Inflammatory macrophage treated with lipopolysaccharide for 1 hour (primary cell): ENCODE measurements at places on chromosomes 12 and 14.

DNA sequence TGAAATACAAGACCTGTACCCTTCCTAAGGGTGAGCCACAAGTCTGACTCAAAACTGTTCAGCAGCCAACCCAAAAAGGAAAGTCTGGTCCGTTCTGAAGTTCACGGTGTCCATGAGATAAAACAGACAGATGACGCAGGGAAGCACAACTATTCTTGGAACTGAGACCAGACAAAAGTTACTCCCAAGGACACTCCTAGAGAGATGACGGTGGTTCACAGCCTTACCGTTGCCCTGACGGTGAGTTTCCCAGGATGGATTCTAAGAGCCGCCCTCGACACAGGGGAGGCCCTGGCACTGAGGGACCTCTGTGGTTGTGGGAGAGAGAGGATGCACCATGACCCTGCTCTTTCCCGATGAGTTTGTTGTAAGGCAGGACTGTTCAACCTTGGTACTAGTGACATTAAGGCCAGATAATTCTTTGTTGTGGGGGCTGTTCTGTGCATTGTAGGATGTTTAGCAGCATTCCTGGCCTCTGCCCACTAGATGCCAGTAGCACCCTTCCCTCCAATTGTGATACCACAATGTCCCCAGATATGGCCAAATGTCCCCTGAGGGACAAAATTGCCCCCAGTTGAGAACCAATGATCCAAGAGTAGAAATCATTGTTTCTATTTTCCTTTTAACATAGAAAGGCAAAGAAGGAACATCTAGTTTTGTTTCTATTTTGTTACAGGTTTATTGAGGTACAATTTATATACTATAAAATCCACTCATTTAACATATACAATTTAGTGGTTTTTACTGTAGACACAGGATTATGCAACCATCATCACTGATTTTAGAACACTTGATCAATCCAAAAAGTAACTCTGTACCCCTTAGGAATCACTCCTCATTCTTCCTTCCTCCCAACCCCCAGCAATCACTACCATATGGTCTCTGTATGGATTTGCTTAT, 23.0 kb downstream of the OR10P1 start:
- peak; percentile 59 for DNase-seq

- no peak for DNase-seq
Measured at GRCh38 chr12:42447371-42447786, 121.4 kb downstream of the PPHLN1 start.

DNA sequence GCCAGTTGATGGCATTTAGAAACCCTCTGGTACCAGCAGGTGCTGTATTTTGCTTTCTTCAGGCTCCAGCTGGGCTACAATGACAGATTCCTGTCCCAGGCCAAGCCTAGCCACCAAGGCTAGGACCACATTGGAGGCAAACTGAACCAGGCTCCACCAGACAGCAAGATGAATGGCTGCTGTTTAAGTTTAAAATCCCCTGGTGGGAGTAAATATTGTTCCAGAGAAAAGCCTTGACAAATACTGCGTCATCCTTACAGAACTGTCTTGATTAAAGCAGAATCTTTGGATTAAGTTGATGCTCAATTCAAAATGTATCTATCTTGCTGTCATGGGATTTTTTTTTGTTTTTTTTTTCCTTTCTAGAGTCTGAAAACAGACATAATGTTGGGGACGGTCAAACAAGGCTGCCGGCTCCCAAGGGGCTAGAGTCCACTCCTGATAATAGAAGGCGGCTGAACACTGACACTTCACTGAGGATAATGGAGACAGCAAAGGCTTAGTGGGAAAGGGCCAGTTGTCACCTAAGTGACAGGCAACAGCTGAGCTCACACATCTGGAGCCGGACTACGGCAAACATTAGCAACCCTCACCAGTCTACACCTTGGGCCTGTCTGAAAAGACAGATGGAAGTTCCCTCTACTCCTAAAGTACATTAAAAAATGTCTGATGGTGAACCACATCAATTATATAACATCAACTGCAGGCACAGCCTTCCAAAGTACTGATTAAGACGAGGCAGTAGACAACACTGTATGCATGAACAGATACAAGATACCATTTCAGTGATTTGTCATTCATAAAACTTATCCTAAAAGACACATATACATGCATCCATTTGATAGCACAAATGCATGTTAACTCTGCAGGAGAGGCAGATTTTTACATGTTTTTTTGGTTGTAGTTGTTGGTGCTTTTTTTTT, 1.7 kb downstream of the PRICKLE1 start:
- DNase-seq: no peak

- DNase-seq: no peak
Measured at GRCh38 chr12:22437031-22437806, 102.7 kb upstream of the ST8SIA1 start.

- no peak for DNase-seq
Measured at GRCh38 chr12:87678453-87678852, 350.7 kb downstream of the C12orf50 start.

DNA sequence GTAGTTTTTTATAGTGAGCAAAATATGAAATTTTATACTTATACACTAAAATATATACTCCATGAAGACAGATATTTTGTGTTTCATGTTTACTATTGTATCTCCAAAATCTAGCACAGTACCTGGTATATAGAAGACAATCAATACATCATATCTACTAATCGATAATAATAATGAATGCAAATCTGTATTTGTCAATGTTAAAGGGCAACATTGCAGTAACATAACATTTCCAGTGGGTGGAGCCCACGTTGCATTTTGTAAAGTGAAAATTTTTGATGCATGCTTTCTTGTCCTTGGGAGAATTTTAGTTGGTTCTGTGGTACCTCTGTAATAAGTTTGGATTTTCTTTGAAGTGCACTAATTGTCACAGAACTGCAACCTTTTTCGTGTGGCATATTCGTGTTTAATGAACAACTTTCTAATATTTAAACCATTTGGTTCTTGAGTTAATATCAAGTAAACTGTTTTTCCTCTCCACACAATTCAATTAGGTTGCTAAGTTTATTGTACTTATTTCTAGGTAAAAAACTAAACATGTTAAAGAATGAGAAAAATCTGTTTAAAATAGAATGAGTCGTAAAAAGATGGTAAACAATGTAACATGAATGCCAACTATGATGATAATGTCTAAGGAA, 47.4 kb downstream of the AVPR1A start:
- DNase-seq: peak; percentile 35

- DNase-seq: no peak
Measured at GRCh38 chr12:125136702-125137101, 71.5 kb downstream of the AACS start.

- no peak for DNase-seq
Measured at GRCh38 chr12:27534765-27535161, 10.8 kb downstream of the PPFIBP1 start.
